ENCODE measurements at places on chromosomes 16 and 17. TPM values are rescaled to one million over a fixed set of nuclear protein-coding genes. Genes with fewer than 3 reads are reported as not detected.
A peak's percentile ranks its signal among the peaks of the same experiment; 100 is the strongest.

Gene KCNJ2
- 2.1 TPM for total RNA-seq

Gene BCKDK
- total RNA-seq = 50.3 TPM

GRCh38 chr16:71969353-71969752, 30.8 kb downstream of the PKD1L3 start:
- no peak for DNase-seq

Gene MYO19
- total RNA-seq = 23.2 TPM

DNA sequence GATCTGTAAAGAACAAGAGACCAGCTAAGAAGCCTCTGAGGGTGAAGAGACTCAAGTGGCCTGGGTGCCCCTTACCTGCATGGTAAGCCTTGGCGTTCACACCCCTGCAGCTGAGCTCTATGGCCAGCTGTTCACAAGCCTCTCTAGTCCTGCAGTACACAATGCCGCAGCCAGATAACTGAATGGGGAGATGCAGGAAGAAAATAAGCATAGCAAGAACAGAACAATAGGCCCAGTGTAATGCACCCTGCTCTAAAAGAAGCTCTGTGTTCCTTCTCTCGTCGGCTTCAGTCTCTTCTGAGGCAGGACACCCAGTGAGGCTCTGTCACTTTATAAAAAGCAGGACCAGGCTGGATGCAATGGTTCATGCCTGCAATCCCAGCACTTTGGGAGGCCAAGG, 5.4 kb downstream of the RECQL5 start:
- no peak for DNase-seq

Gene COL1A1
- total RNA-seq = 653 TPM

GRCh38 chr16:1651094-1651973, 26.7 kb upstream of the JPT2 start:
- DNase-seq = no peak

- no peak for DNase-seq
Measured at GRCh38 chr16:27425961-27426360, 24.0 kb downstream of the IL21R start.

- DNase-seq = no peak
Measured at GRCh38 chr16:52597772-52598483, 51.0 kb upstream of the TOX3 start.

Gene MLST8
- 56.2 TPM for total RNA-seq

DNA sequence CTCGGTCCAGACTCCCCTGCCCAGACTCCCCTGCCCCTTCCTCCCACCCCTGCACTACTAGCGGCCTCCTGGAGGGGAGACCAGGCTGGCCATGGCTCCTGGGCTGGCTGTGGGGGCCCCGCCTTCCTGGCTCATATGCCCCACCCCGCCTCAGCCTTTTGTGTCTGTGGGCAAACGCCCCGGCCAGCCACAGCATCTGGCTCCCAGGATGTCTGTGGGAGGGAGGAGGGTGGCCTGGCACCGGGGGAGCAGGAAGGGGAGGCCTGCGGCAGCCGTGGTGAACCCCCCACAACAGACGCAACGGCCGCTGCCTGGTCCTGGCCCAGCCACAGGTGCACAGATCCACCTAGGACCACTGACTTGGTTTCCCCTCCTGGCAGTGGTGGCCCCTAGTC, 32.9 kb downstream of the BAHCC1 start:
- no peak for DNase-seq

DNA sequence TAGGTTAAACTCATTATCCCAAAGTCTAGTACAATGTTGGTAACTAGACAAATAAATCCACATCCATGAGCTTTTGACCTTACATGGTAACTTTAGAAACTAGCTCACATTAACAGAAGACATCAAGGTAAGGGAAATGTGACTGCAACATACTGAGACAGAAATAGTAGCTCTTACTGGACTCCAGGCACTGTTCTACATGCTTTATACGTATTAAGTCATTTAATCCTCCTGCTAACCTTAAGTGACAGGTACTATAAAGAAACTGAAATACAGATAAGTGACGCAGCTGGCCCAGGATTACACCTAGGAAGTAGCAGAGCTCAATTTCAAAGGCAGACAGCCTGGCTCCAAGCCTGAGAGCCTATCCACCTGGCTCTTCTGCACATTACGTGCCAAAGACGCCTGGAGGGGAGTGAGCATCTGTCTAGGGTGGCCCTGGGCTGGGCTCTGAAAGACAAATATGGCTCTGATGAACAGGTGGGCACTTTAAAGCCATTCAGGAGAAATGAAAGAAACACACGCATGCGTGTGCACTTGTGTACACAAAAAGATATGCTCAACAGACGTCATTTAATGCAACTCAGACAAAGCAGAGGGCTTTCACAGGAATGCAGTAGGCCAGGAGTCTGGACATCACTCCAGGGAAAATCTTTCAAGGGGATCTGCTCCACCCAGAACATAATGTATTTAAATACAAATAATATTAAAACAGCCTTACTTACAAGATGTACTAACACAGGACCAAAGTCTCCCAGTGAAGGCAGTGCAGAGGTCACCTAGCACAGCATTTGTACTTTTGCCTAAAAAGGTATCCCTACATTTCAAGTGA, 4.4 kb downstream of the ZC3H7A start:
- DNase-seq = no peak

Gene ENPP7
- total RNA-seq = not detected

DNA sequence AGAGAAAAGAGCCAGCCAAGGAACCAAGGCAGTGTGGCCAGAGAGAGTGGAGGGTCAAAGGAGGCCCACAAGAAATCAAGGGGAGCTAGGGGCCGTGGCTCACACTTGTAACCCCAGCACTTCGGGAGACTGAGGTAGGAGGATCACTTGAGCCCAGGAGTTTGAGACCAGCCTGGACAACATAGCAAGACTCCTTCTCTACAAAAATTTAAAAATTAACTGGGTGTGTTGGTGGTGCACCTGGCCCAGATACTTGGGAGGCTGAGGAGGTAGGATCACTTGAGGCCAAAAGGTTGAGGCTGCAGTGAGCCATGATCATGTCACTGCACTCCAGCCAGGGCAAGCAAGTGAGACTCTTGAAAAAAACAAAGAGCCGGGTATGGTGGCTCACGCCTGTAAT, 18.9 kb upstream of the TFAP4 start:
- DNase-seq = no peak

Gene RNF43
- total RNA-seq = 3.1 TPM

Gene ZNF778
- total RNA-seq = 12.3 TPM

DNA sequence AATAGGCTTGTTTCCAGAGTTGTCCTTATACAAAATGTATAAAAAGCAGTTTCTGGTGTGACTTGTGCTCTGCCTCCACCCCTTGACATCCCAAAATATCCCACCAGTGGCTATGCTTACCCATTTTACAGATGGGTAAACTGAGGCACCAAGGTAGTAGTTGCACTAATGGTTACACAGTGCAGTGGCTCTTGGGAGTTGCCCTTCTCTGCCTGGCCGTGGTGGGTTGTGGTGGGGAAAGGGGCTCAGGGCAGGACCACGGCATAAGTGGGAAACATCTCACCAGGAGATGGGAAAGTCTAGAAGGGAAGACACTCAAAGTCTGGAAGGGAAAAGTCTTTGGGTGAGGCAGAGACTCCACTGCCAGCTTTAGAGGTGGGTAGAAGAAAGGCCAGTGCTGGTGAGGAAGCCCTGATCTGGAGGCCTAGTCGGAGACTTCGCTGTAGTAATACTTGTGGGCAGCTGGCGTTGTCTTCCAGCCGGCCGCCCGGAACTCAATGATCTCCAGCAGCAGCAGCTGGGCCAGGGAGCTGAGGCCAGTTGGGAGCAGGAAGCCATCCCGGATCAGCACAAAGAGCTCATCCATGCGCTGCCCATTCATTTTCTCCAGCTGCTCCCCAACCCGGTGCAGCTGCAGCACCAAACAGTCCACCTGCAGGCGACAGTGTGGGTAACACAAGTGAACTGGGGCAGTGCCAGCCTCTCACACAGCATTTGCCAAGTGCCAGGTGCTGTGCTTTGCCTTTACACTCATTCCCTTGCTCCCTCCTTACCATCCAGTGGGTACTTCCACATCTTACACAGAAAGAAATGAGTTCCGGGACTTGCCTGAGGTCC, 4.5 kb downstream of the MIF4GD start:
- no peak for DNase-seq

GRCh38 chr16:4801962-4802658, at the start of gene ROGDI:
Gene ROGDI, minus strand, starts transcription at chr16:4802633. Its CDS starts 62 bp downstream, at chr16:4802571.
- DNase-seq = peak; percentile 69

Gene SCARF1
- 5.1 TPM for total RNA-seq

- DNase-seq = no peak
Measured at GRCh38 chr16:3073448-3073847, 8.0 kb downstream of the IL32 start.

GRCh38 chr16:70750893-70751467, 50.0 kb downstream of the VAC14 start:
- peak; percentile 81 for DNase-seq

DNA sequence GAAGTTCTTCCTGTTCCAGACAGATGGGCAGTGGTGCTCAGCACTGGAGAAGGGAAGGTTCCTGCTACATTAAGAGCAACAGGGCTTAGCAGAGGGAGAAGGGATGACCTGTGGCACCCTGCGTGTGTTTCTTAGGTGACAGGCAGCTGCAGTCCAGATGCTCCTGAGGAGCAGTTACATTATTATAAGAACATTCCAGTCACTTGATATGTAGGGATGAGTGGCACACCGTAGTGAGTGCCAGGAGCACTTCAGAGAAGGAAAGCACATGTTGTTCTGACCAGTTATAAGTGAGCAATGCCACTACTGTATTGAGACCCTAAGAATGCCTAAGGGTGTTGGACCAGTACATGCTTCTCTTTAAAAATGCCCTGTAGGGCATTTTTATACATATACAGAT, 39.9 kb upstream of the MRC2 start:
- DNase-seq = no peak

Gene VWA3A
- 1.3 TPM for total RNA-seq

- no peak for DNase-seq
Measured at GRCh38 chr17:15883617-15884111, 61.3 kb upstream of the ADORA2B start.

Gene CASKIN1
- total RNA-seq = 0.48 TPM

DNA sequence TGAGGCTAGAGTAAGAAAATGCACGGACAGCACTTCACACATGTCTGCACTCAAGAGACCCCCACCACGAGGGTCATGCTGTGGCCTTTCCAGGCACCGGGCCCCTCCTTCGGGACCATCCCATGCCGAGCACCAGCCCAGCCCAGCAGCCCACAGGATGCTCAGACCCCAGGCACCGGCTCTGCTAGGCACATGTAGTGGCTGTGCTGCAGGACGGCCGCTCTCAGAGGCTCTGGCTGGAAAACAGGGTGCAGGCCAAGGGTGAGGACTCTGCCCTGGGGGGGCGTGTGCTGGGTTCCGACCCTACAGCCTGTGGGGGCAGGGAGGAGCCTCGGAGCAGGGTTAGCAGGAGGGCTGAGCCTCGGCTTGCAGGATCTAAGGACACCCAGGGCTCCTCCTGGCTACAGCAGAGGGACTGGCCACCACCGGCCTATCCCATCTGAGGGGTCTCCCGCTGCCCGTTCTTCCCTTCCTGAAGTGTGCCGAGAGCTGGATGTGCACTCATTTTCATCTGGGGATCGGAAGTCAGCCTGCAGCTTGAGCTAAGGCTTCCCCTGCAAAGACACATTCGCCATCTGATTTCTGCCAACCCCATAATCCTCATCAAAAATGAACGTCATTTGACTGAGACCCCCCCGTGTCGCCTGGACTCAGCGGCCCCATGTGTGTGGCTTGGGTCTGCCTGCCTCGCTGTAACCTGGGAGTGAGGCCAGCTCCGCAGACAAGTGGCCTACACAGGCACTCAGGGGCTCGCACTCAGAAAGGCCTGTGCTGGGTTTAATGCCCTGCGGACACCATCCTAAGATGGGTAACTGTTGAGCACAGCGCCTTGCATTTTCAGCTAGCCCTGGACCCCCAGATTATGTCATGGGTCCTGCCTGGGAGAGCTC, 293.1 kb upstream of the FOXF1 start:
- no peak for DNase-seq

Gene ERI2
- 7.2 TPM for total RNA-seq
